ENCODE measurements at places on chromosomes 7 and 10.

DNA sequence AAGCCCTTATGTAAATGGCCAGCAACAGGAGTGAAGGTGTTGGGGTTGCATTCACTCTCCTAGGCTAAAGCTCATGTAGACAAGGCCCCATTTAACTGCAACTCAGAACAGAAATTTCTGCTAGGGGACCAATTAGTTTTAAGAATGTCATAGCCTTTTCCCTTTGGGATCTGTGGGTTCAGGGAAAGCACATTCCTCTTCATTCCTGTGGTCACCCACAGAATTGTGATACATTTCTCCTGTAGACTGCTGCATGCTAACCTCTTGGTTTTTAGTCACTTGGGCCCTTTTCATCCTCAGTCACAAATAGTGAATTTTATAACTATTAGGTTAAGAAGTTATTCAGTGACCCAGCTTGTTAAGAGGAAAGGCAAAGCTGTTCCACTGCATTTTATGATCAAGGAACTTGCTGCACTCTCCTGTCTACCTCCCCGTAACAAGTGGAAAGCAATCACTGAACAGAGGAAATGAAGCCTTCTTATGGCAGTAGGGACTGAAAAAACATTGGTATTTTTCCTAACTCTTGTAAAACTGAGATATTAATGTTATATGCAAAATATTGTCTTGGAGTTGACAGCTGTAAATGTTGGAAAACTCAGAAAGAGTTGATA lies 124.9 kb downstream of the SND1 start:
- no peak for DNase-seq

GRCh38 chr7:74084722-74085578 lies 1.3 kb downstream of the LIMK1 start:
- DNase-seq = no peak

- no peak for DNase-seq
Observed at GRCh38 chr7:29511337-29511736, 52.3 kb upstream of the PRR15 start.

DNA sequence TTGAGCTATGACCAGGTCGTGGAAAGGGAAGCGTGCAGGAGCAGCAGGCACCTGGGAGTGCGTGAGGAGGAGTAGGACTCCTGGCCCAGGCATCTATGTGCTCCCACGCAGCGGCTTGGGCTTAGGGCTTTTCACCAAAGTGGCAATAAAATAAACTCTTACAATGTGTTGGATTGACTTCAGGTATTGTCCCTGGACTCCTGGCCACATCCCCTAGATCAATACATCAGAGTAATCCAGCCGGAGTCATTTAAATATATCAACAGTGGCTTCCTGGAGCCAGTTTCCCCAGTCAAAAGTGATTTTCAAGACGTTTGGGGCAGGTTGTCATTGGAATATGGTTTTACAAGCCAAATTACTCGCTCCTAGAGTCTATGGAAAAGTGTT lies 344.4 kb downstream of the WDR11 start:
- no peak for DNase-seq

DNA sequence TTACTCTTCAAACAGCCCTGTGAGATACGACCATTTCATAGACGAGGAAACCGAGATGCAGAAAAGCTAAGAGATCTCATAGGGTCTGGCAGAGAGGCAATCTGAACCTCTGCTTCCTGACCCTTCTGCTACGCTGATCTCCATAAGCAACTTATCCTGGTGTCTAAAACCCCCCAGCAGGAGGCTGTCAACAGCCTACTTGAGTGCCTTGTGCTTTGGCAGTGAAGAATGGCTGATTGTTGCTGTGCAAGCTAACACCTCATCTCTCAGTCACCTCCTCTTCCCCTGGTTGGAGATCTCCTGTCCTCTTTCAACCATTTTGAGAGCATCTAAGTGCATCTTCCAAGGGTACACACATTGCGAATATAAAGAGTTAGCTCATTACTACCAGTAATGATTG lies 86.2 kb downstream of the AOAH start:
- DNase-seq = no peak

GRCh38 chr7:129271500-129272355 lies 46.9 kb downstream of the AHCYL2 start:
- peak; percentile 69 for DNase-seq
